Activated T-cell treated with anti-CD3 and anti-CD28 coated beads for 4 hours (primary cell): ENCODE measurements at places on chromosomes 5 and 9.

GRCh38 chr5:140189977-140190871, 15.2 kb downstream of the CYSTM1 start:
- DNase-seq, result no peak

GRCh38 chr5:77311214-77311571, 100.7 kb downstream of the PDE8B start:
- no peak for DNase-seq

DNA sequence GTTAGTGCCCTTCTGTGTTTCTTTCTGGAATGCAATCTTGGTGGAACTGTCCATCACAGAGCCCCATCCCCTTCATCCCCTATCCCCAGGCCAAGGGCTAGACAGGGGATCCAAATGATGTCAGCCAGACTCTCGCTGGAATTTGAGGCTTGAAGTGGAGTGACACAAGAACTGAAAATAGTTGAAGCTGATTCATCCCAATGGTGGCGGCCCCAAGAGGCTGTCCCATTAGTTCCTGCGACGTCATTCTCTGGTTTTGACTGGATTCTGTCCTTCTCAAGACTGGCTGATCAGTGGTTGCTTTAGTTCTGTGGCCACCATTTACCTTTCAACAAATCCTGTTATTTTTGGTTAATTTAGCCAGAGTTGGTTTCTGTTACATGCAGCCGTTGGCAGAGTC, 59.9 kb downstream of the SUB1 start:
- DNase-seq, result no peak

- DNase-seq, result no peak
Measured at GRCh38 chr5:132086277-132086794, 12.7 kb downstream of the CSF2 start.

- no peak for DNase-seq
Measured at GRCh38 chr5:107776922-107777740, 106.4 kb upstream of the EFNA5 start.

DNA sequence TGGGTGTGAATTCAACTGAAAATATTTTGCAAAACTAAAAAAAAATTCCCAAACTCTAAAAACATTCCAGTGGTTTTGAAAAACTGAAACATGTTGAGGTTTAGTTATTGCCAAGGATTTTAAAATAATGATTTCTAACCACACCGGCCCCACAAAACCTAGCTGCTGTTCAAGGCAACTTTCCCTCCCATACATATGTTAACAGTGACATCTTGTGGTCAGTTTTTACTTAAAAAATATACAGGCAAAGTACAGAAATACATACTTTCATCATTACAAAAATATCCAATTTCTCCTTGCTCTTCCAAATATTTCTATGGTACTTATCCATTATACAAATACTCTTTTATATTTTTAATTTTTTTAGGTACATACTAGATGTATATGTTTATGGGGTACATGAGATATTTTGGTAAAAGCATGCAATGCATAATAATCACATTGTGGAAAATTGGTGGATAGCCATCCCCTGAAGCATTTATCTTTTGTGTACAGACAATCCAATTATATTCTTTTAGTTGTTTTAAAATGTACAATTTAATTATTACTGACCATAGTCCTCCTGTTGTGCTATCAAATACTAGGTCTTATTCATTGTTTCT, 34.4 kb upstream of the MRPS30 start:
- DNase-seq, result no peak

- no peak for DNase-seq
Measured at GRCh38 chr5:124317451-124317850, 429.0 kb downstream of the ZNF608 start.

DNA sequence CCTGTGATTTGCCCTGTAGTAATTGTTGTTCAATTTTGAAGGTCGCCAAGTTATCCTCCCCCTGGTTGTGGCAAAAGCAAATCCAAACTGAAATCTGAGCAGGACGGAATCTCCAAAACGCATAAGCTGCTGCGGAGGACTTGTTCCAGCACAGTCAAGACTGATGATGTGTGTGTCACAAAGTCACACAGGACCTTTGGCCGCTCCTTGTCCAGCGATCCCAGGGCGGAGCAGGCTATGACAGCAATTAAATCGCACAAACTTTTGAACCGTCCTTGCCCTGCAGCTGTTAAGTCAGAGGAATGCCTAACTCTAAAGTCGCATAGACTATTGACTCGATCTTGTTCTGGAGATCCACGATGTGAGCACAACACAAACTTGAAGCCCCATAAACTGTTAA, 128.4 kb downstream of the PARP8 start:
- DNase-seq, result no peak

DNA sequence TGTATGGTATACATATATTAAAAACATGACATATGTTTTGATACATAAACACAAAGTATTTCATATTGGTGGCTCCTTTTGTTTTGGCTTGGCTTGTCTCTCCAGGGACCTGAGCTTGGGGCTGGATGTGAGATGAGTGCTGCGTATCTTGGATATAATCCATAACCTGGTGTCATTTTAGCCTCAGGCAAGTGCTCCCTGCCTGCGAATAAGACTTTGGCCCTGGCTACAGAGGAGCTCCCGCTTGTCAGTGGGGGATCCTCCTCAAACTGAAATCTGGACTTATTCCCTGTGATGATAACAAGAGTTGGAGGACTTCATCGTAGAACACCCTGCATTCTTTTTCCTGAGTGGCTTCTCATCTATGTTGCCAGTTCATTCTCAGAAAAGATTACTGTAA, 341.7 kb upstream of the CLINT1 start:
- DNase-seq, result no peak

GRCh38 chr5:141615991-141616720, 2.6 kb downstream of the DIAPH1 start:
- peak; percentile 44 for DNase-seq

- no peak for DNase-seq
Measured at GRCh38 chr9:22528485-22528884, 81.9 kb downstream of the DMRTA1 start.

DNA sequence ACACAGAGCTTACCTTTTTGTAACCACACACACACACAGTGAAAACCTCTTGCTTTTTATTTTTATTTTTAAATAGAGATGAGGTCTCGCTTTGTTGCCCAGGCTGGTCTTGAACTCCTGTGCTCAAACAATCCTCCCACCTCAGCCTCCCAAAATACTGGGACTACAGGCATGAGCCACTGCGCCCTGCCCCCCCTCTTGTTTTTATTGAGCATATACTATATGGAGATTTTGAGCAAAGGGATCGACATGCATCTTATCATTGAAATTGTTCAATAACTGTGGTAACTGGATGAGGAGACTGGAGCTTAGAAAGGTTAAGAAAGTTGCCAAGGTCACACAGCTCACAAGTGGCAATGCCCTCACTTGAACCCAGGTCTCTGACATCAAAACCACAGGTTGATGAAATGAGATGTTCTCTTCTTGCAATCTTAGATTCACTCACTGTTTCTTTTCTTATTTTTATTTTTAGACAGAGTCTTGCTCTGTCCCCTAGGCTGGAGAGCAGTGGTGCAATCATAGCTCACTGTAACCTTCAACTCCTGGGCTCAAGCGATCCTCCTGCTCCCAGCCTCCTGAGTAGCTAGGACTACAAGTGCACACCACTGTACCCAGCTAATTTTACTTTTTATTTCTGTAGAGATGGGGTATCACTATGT, 26.8 kb upstream of the STXBP1 start:
- DNase-seq, result no peak

- no peak for DNase-seq
Measured at GRCh38 chr5:43049236-43049635, 9.1 kb upstream of the ANXA2R start.

DNA sequence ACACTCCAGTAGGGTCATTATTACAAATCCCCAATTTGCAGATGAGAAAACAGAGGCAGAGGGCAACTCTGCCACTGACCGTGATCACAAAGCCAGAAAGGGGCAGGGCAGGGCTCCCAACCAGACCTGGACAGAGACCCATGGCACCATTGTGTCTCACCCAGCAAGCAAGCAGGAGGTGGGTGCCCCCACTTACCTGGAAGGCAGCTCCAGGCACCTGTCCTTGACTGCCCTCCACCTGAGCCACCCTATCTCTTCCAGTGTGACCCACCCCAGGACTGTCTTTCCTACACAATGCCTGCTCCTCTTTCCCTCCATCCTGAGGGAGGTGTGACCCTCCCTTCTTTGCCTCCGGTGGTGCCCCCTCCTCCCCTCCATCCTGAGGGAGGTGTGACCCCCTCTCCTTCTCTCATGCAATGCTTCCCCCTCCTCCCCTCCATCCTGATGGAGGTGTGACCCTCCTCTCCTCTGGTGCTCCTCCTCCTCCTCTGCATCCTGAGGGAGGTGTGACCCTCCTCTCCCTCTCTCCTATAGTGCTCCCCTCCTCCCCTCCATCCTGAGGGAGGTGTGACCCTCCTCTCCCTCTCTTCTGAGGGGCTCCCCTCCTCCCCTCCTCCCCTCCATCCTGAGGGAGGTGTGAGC, 198.0 kb downstream of the MED10 start:
- no peak for DNase-seq

DNA sequence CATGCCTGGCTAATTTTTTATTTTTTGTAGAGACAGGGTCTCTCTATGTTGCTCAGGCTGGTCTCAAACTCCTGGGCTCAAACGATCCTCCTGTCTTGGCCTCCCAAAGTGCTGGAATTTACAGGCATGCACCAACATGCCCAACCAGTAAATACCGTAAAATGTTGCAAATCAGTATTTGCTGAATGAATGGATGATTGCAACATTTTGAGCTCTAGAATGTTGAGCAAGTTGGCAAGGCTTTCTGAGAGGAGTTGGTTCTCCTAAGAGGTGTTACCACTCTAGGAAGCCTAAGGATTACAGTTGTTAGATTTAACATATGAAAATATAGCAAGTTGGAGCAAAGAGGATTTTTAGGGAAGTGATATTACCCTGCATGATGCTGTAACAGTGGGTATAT, 15.6 kb upstream of the DMXL1 start:
- no peak for DNase-seq

GRCh38 chr5:180464603-180464970, 29.6 kb upstream of the CNOT6 start:
- no peak for DNase-seq

- no peak for DNase-seq
Measured at GRCh38 chr9:3125602-3126405, 281.9 kb upstream of the PUM3 start.

DNA sequence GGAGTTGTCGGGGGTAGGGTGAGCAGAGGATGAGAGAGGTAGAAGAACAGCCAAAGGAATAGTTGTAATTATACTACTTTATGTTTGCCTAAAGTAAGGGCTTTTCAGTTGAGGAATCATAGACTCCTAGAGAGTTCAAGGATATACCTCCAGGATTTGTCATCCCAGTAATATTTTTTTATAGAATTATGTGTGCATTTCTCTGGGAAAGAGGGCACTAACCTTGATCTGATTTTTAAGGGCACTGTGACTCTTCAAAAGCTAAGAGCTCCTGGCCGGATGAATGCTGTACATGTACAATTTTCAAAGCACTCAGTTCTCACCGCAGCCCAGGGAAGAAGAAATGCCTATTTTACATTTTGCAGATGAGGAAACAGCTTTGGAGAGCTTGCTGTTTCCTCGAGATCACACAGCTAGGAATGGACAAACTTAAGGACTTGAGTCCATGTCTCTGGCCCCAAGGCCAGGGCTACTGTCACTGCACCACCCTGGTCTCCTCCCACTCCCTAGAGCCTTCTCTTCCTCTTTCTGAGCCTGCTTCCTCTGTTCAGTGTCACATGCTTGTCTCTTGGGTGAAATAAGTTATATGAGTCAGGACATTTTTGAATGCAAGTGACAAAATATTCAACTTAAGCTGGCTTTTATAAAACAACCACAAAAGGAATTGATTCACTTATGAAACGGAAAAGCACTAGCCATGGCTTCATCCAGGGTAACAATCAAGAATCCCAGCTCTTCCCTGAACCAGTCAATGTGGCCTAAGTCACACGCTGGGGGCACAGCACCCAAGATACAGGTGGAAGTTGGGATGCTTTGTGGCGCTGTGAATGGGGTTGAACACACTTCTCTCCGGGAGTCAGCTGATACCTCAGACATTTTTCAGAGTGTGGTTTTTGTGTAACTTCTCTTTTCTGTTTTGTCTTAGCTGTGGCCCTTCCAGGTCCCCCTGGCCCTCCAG, 45.7 kb upstream of the TGFBR1 start:
- no peak for DNase-seq

DNA sequence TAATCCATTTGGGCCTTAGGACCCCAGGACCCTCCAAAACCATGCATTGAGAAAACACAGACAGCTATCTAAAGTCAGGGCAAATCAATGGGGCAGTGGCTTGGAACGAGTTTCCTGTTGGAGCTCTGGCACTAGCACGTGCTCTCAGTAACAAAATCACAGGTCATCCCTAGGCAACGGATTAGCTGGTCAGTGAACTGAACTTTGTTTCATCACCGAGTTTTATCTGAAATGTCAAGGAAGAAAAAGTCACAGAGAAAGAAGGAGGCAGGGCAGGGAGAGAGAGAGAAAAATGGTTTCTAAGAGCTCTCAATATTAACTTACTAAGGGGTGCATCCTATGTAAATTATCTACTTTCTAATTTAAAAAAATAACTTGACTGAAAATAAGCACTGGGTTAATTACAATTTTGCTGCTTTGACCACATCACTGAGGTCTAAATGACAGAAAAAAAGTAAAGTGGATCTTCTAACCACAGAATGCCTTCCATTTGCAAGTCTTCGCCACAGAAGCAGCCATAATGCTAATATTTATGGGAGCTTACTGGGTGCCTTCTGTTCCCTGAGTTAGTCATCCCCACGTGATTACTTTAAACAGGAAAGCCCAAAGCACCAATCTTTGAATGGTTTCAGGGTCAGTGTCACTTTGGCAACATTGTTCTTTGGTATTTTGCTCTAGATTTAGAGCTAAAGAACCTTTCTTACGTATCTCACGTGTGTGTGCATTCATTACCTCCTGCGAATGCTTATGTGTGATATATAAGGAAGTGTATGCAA, 503.9 kb downstream of the RASEF start:
- DNase-seq, result no peak

GRCh38 chr9:98917746-98918487, 25.8 kb upstream of the COL15A1 start:
- no peak for DNase-seq

GRCh38 chr5:161007879-161008278, 155.9 kb upstream of the ATP10B start:
- no peak for DNase-seq
